Activated T-cell treated with anti-CD3 and anti-CD28 coated beads, Interleukin-2, amount 50 U/mL, for 24 hours (primary cell): ENCODE measurements at places on chromosomes 13 and 19.
A peak's percentile ranks its signal among the peaks of the same experiment; 100 is the strongest.

DNA sequence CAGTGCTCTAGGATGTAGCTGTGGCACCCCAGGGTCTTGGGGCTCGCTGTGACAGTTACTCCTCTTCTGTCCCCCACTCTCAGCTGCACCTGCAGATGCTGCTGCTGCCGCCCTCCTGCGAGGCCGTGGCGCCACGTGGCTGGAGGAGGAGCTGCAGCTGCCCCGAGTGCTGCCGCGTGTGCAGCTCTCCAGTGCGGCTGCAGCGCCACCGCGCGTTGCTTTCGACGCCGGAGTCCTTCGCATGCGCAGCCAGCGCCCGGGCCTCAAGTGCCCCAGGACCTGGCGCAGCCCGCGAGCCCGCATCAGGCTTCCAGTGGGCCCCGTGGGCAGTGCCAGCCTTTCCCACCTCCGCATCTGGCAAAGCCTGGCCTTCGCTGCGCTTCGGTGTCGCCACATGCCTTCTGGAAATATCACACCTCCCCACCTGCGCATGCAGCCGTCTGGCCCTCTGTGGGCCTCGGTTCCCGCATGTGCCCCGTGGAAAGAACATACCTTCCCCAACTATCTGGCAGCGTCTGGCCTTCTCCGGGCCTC is 692 bp upstream of the ZNF580 start:
- DNase-seq = peak; percentile 81

GRCh38 chr13:40271271-40271885 is 395.1 kb downstream of the FOXO1 start:
- no peak for DNase-seq

DNA sequence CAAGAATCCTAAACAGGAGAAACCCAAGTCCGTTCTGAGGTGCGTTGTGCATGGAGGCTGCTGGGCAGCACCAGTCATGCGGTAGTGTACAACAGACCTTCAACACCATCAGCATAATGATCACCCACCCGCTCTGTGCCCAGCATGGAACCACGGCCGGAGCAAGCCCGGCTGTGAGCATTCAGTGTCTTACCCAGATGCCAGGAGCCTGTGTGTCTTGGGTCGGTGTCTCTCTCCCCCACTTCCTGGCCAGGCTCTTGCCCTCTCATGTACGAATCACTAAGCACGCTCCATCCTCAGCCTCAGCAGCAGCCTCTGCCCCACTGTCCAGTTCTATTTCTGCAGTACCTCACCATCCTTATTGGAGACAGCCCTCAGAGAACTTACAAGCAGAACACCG is 231.6 kb upstream of the IRS2 start:
- DNase-seq = no peak

DNA sequence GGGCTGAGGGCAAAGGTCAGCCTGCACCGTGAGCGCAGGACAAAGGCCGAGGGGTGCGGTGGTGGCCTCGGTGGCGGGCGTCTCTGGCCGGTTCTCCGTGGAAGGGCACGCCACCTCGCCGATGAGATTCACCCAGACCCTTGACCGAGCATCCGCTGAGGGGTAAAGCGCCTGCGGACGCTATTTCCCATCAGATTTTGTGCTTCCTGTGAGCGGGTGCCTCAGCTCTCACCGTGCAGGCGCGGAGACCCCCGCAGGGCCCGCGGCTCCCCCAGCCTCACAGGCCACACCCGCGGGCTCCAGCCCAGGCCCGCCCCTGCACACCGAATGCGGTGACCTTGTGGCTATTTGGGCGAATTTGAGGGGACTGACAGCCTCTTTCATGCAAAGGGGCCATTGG is 348.0 kb downstream of the TEX29 start:
- no peak for DNase-seq

- no peak for DNase-seq
Observed at GRCh38 chr13:27425158-27425917, 919 bp downstream of the GTF3A start.
